Fibroblast of skin of left quadriceps (primary cell): ENCODE measurements at places on chromosomes 6 and 20.

DNA sequence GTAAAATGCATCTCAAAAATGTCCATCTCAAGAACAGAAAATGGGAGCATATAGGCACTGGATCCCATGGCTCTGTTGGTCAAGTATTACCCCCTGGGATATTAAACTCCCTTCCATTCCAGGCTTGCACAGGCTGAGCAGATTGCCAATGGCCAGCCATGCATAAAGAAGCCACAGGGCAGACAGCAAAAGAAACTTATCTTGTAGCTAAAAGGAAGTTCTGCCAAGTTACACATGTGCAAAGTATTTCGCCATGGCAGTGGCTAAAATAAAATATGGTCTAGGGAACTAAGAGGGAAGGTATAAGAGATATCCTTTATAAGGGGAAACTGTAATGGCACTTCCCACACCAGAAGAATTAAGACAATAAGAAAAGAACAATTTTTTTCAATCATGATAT is 415.6 kb upstream of the BTBD3 start:
- no peak for DNase-seq

GRCh38 chr6:132483779-132484679 is 28.9 kb downstream of the STX7 start:
- DNase-seq = peak; percentile 52

DNA sequence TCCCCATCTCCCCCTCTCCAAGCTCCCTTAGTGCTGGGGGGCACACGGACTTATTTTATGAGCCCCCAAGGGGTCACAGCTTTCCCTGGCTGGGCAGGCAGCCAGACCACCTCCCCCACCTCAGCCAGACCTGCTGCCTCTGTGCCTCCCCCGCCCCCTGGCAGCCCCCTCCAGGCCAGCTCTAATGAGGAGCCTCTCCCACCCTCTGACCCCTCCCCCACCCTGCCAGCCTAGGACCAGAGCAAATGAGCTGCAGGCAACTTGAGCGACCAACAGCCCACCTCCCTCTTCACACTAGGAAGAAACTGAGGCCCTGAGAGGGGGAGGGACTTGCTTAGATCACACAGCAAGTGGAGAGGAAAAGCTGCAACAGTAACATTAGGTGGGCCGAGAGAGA is 1.9 kb downstream of the GDF5 start:
- no peak for DNase-seq

GRCh38 chr6:147453361-147453760 is 55.1 kb upstream of the SAMD5 start:
- no peak for DNase-seq

- no peak for DNase-seq
Observed at GRCh38 chr20:10225439-10226060, 6.9 kb downstream of the SNAP25 start.

GRCh38 chr6:45569210-45569945 is 191.6 kb upstream of the SUPT3H start:
- no peak for DNase-seq

DNA sequence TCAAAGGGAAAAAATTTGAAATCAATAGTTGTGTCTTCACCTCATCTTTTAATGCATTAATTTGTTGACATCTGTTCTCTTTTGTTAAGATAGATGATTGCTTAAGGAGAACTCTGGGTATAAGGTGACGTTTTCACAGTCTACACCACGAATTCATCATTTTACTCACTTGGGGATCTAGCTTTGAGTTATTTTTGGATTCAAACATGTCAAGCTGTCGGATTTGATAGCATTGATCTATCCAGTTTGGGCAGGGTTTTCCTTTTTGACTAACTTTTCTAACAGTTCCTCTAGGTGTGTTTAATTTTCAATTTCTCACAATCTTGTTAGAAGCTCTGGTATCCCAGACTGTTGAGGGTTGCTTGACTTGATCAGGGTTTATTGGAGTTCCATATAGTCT is 49.6 kb downstream of the HECA start:
- DNase-seq = no peak

DNA sequence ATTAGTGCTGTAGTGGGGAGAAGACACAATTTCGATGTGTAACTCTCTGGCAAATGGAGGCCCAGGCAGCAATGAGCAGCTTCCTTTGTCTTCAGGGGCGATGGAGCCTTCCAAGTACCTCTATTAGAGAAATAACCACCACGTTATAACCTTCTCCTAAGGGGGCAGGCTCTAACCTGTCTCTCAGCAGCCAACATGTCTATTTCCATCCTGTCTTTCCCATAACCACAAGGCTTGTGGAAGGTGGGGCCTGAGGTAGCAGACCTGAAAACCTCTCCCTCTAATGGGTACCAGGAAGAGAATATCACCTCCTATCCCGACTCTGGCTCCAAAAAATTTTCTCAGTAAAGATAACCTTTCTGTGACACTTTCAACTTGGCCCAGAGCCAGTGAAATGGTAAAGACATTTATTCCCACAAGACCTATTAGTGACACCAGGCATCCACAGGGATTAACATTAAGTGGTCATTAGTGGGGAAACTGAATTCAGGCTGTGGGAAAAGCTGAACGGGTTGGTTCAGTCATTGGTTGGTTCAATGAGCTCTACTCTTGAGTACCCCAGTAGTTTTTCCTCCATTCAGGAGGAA is 4.0 kb downstream of the PEX6 start:
- DNase-seq = no peak

DNA sequence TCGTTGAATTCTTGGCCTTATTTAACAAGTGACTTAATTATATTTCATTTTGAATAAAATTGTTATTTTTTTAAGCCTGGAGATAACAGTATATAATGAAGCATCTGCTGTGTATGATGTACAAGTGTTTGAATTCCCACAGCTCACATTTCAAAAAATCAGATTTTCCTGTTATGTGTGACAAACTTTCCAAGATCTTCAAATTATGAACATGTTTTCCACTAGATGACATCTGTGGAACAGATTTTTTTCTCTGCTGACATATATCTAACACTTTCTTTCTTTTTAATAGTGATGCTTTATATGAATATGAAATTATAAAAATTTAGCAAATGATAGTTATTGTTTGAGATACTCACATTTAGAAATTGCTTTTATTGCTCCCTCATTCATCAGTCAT is 482.8 kb downstream of the LMBRD1 start:
- DNase-seq = no peak

DNA sequence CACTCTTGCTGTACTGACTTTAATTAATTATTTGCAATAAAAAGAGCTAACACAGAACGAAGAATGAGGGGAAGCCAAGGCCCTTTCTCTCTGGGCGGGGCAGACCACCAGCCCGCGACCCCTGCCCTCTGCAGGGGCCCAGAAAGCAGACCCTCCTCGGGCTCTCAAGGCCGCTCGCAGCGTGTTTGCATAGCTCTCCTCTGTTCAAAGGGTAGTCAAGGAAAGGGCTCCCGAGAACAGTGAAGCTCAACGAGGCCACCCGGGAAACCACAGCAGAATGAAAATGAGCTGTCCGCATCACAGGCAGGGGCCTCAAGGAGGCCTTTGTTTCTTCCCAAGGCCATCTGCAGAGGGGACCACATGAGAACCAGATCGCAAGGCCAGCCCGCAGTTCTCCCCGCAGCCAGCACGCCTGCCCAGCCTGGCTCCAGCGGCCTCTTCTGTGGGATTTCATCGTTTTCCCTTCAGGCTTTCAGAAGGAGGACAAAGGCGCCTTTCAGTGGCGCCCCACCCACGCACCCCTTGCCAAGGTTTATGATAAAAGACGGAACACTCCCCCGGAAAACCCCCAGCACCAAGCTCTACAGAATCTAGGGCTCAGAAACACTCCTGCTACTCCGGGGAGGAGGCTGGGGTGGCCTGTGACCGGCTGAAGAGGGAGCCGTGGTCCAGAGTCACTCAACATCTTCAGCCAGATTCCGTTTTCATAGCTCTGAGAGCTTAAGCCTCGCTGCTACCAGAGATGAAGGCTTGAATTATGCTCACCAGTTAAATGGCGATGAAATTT is 25.3 kb downstream of the ACSS1 start:
- DNase-seq = no peak
